ENCODE measurements at places on chromosomes 11 and 22. TPM values are rescaled to one million over a fixed set of nuclear protein-coding genes. Genes with fewer than 3 reads are reported as not detected.
A peak's percentile ranks its signal among the peaks of the same experiment; 100 is the strongest.

Gene TNNI2
- polyA plus RNA-seq = 5.2 TPM

Gene HDAC10
- 55.5 TPM for polyA plus RNA-seq

Gene ACR
- 0.48 TPM for polyA plus RNA-seq

Gene MICALL1
- 14.5 TPM for polyA plus RNA-seq

Gene SUSD2
- polyA plus RNA-seq = 36.9 TPM

Gene DERL3
- polyA plus RNA-seq = 4.8 TPM

Gene CARD18
- polyA plus RNA-seq = not detected

Gene PGR
- under 0.01 TPM for polyA plus RNA-seq

Gene MS4A12
- not detected for polyA plus RNA-seq

Gene GLYATL1
- 10.0 TPM for polyA plus RNA-seq

Gene MUC2
- polyA plus RNA-seq = 94.8 TPM

Gene INPP5J
- polyA plus RNA-seq = 15.1 TPM

Gene ANO1
- 12.3 TPM for polyA plus RNA-seq

Gene SAA1
- not detected for polyA plus RNA-seq

Gene NTM
- 17.2 TPM for polyA plus RNA-seq

DNA sequence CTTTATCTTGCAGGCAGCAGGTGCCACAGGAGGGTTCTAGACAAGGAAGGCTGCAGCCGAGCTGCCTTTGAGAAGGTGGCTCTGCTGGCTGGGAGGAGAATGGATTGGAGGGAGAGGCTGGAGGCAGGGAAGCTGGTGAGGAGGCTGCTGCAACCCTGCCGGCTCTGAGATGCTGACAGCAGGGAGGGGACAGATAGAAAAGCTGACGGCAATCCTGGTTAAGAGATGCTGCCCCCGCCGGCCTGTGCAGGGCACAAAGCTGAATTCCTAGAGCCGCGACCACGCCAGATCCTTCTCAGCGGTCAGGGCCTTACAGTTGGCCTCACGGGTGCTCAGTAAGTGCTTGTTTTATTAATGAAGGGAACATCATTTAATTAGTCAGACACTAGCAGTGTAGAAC lies 105.4 kb downstream of the CACNA1I start:
- H3K36me3 ChIP-seq = no peaks in the 10 kb centered on the region
- H3K4me3 ChIP-seq = no peak overlapping the region
- H3K4me1 ChIP-seq = peaks cover 16% of the 10 kb centered on the region

- H3K4me1 ChIP-seq = peaks cover 16% of the 10 kb centered on the region
- peak; percentile 42 for DNase-seq
- H3K27me3 ChIP-seq = no peaks in the 10 kb centered on the region
- H3K36me3 ChIP-seq = no peaks in the 10 kb centered on the region
- no peak overlapping the region for H3K27ac ChIP-seq
These were observed 38.3 kb upstream of the CEP295 start for GRCh38 chr11:93623179-93623578.

DNA sequence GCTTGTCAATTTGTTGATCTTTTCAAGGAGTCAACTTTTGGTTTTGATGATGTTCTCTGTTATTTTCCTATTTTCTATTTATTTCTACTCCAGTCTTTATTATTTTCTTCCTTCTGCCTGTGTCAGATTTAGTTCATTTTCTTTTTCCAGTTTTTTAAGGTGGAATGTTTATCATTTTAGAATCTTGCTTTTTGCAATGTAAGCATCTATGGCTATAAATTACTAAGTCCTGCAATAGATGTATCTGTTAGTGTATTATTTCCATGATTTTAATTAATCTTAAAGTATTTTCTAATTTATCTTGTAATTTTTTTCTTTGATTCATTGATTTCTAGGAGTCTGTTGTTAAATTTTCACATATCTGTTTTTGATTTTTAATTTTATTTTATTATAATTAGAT lies 81.7 kb downstream of the ARHGAP8 start:
- H3K27ac ChIP-seq = no peak overlapping the region
- H3K27me3 ChIP-seq = no peaks in the 10 kb centered on the region
- no peaks in the 10 kb centered on the region for H3K4me1 ChIP-seq
- no peak for DNase-seq
- peaks cover 8% of the 10 kb centered on the region for H3K36me3 ChIP-seq

DNA sequence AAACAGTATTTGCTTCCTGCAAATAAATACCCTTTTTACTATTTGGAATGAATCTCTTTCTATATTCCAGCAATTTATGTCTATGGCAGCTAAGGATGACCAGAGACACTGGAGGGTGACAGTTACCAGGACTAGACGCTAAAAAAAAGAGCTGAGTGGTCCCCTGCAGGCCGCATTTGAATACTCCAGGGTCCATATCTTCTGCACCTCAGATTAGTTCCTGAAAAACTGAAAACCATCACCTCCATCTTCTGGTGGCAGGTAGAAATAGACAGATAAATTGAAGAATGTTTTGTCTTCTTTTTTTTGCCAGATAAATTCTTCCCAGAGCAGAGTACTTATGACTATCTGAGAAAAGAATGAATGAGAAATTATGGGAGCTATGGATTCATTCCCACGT lies 145.6 kb downstream of the CSNK2A3 start:
- peaks cover 5% of the 10 kb centered on the region for H3K27me3 ChIP-seq
- DNase-seq = no peak
- no peak overlapping the region for H3K4me3 ChIP-seq

- no peak for DNase-seq
- H3K36me3 ChIP-seq = no peaks in the 10 kb centered on the region
- no peak overlapping the region for H3K4me3 ChIP-seq
- peaks cover 3% of the 10 kb centered on the region for H3K4me1 ChIP-seq
These were observed 41.2 kb upstream of the GLYATL1 start for GRCh38 chr11:58898106-58898505.

GRCh38 chr11:116861539-116861938 lies 24.1 kb upstream of the APOA1 start:
- no peaks in the 10 kb centered on the region for H3K27me3 ChIP-seq
- peaks cover 8% of the 10 kb centered on the region for H3K4me1 ChIP-seq
- H3K36me3 ChIP-seq = peaks cover 80% of the 10 kb centered on the region

GRCh38 chr11:62133328-62134065 lies 9.7 kb downstream of the INCENP start:
- peaks cover 57% of the 10 kb centered on the region for H3K36me3 ChIP-seq
- no peak overlapping the region for H3K27ac ChIP-seq
- no peaks in the 10 kb centered on the region for H3K4me1 ChIP-seq
- no peaks in the 10 kb centered on the region for H3K27me3 ChIP-seq
- H3K4me3 ChIP-seq = no peak overlapping the region

- H3K27ac ChIP-seq = no peak overlapping the region
- no peak overlapping the region for H3K4me3 ChIP-seq
- H3K36me3 ChIP-seq = no peaks in the 10 kb centered on the region
- DNase-seq = no peak
These were observed 51.0 kb downstream of the MTNR1B start for GRCh38 chr11:93020248-93021046.

- peak overlapping the region; percentile 92 for H3K27ac ChIP-seq
- no peaks in the 10 kb centered on the region for H3K36me3 ChIP-seq
These were observed 759 bp downstream of the CPT1A start for GRCh38 chr11:68840661-68841653.

- no peak overlapping the region for H3K4me3 ChIP-seq
- no peaks in the 10 kb centered on the region for H3K27me3 ChIP-seq
- peak overlapping the region; percentile 96 for H3K27ac ChIP-seq
- DNase-seq = no peak
- peaks cover 57% of the 10 kb centered on the region for H3K4me1 ChIP-seq
- no peaks in the 10 kb centered on the region for H3K36me3 ChIP-seq
These were observed 119.3 kb downstream of the KCNQ1 start for GRCh38 chr11:2564008-2564530.

GRCh38 chr22:28402060-28402459 lies 277.6 kb downstream of the TTC28 start:
- H3K27ac ChIP-seq = no peak overlapping the region
- no peaks in the 10 kb centered on the region for H3K27me3 ChIP-seq
- H3K4me1 ChIP-seq = no peaks in the 10 kb centered on the region
- no peak overlapping the region for H3K4me3 ChIP-seq
- no peaks in the 10 kb centered on the region for H3K36me3 ChIP-seq

- H3K36me3 ChIP-seq = peaks cover 53% of the 10 kb centered on the region
- H3K27me3 ChIP-seq = no peaks in the 10 kb centered on the region
- H3K27ac ChIP-seq = peak overlapping the region; percentile 64
- peaks cover 49% of the 10 kb centered on the region for H3K4me1 ChIP-seq
- H3K4me3 ChIP-seq = no peak overlapping the region
These were observed 13.1 kb downstream of the EEF1G start for GRCh38 chr11:62560566-62561103.

- no peaks in the 10 kb centered on the region for H3K27me3 ChIP-seq
- no peak overlapping the region for H3K4me3 ChIP-seq
- peaks cover 3% of the 10 kb centered on the region for H3K36me3 ChIP-seq
- no peak overlapping the region for H3K27ac ChIP-seq
- H3K4me1 ChIP-seq = no peaks in the 10 kb centered on the region
- DNase-seq = no peak
These were observed 5.4 kb downstream of the APIP start for GRCh38 chr11:34910817-34911216.

- H3K27me3 ChIP-seq = no peaks in the 10 kb centered on the region
- H3K4me1 ChIP-seq = no peaks in the 10 kb centered on the region
- no peak overlapping the region for H3K4me3 ChIP-seq
- no peak overlapping the region for H3K27ac ChIP-seq
- peaks cover 32% of the 10 kb centered on the region for H3K36me3 ChIP-seq
- DNase-seq = no peak
These were observed 18.9 kb upstream of the PISD start for GRCh38 chr22:31680861-31681341.

DNA sequence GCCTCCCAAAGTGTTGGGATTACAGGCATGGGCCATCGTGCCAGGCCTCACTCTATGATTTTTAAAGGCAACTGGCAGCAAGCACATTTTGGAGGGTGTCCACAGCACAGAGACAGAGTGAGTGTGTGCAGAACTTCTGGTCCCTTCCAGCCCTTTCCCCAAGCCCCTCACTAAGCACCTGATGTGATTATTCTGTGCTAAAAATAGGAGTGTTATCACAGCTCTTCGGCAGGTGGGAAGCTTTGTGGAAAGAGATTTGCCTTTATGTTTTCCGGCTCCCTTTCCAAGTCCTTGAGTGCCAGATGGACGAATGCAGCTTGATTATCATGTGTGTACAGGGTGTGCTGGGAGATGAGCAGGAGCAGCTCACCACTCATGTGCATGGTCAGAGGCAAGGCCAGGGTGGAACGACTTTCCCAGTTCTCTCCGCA lies 310.8 kb downstream of the DDX10 start:
- no peak overlapping the region for H3K27ac ChIP-seq
- H3K27me3 ChIP-seq = no peaks in the 10 kb centered on the region
- H3K4me1 ChIP-seq = no peaks in the 10 kb centered on the region
- no peaks in the 10 kb centered on the region for H3K36me3 ChIP-seq
- DNase-seq = no peak

DNA sequence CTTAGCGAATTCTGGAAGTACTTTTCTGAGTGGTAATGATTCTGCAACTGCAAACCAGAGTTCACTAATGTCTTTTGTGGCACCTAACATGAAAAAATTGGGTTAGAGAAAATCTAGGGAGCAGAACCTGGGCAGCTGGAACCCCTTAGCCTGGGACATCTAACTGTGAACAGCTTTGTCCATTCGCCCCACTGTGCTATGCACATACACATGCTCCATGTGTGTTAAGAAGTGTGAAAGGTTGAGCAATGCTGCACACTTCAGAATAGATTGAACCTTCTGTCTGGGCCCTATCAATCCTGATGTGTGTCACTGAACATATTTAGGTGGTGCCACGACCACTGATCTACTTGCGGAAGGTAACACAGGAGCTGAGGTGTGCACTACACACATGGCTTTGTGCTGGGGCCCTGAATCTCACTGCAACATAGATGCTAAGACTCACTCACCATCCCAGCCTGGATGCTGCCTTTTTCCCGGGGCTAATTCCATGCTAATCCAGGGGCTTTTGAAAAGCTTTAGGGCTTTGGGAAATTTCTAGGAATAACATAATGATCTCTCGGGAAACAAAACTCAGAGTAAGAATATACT lies 976.2 kb downstream of the NTM start:
- no peaks in the 10 kb centered on the region for H3K27me3 ChIP-seq
- no peak overlapping the region for H3K4me3 ChIP-seq
- H3K36me3 ChIP-seq = no peaks in the 10 kb centered on the region
- no peak overlapping the region for H3K27ac ChIP-seq
- H3K4me1 ChIP-seq = no peaks in the 10 kb centered on the region

DNA sequence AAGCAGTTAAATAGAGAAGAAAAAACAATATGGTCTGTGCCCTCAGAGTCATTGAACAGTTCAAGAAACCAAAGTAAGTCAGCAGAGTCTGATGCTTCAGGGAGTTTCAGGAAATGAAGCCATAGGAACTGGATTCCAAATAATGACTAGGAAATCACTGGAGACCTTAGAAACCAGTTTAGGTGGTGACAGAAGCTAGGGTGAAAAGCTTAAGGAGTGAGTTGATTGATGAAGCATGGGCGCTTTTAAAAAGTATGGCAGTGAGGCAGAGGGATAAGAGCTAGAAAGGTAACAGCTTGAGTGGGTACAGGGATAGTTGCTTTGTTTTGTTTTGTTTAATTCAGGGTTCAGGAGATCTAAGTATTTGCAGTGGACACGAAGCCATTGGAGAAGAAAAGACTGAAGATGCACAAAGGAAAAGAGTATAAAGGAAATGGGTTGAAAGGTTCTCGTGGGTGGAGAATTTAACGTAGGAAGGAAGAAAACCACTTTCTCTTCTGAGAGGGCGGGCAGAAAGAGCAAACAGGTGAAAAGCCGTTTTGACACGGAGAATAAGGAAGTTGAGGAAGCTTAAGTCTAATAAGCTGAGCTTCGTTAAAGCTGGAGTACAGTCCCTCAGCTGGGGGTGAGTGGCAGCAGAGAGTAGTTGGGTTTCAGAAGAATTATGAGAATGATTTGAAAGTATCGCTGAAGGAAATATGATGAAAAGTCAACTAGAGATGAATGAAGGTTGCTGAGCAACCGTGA lies 14.8 kb downstream of the SGSM3 start:
- H3K4me1 ChIP-seq = peaks cover 19% of the 10 kb centered on the region
- H3K27ac ChIP-seq = peak overlapping the region; percentile 2
- no peaks in the 10 kb centered on the region for H3K27me3 ChIP-seq
- no peaks in the 10 kb centered on the region for H3K36me3 ChIP-seq
- H3K4me3 ChIP-seq = no peak overlapping the region

DNA sequence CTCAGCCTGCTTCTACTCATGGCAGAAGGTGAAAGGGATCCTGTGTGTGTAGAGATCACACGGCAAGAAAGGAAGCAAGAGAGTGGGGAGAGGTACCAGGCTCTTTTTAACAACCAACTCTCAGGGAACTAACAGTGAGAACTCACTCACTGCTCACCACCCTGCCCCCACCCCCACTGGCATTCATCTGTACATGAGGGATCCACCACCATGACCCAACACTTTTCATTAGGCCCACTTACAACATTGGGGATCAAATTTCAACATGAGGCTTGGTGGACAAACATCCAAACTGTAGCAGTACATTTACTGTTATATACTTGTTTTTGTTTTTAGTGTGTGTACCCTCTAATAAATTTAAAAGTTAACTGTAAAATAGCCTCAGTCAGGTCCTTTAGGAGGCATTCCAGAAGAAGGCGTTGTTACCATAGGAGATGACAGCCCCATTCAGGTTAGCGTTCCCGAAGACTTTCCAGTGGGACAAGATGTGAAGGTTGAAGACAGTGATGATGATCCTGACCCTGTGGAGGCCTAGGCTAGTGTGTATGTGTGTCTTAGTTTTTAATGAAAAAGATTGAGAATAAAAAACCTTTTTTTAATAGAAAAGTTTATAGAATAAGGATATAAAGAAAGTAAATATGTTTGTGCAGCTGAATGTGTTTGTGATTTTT lies 11.3 kb downstream of the CUL5 start:
- H3K27me3 ChIP-seq = no peaks in the 10 kb centered on the region
- no peak for DNase-seq
- no peak overlapping the region for H3K4me3 ChIP-seq
- no peaks in the 10 kb centered on the region for H3K36me3 ChIP-seq
- no peaks in the 10 kb centered on the region for H3K4me1 ChIP-seq
